ENCODE measurements at places on chromosomes 12 and 14.

DNA sequence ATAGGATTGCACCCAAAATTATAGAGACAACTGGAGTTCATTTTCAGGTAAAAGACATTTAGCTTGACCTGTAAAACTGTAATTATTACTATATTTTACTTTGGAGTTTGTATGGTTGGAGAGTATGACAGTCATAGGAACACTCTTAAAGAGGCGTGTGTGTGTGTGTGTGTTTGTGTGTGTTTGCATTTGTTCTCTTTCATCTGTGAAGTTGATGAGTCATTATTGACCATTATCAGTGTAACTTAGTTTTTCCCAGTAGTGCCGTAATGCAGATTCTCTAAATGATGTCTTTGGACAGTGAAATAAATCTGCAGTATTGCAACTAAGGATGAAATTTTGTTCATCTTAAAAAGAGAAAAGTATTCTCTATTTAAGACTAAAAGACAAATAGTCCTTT is 13.0 kb downstream of the WASHC4 start:
- DNase-seq: no peak

DNA sequence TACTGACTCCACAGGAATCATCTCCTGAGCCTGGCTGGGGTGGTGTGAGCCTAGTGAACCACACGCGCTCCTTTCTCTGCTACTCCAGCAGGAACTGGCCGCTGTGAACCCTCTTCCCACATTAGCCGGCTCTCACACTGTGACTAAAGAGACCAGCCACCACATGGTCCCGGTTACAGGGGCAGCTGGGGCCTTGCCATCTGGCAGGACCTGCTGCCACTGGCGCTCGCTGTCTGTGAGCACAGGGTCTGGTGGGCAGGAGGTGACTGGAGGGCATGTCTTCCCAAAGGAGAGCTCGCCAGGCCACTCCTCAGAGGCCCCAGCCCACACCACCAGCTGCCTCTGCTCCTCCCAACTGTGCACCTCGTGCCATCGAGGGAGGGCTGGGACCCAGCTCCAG is 99.3 kb downstream of the SINHCAF start:
- no peak for DNase-seq

GRCh38 chr12:127761880-127762279 is 505.1 kb upstream of the TMEM132C start:
- no peak for DNase-seq

GRCh38 chr12:31835276-31835882 is 106.6 kb upstream of the AMN1 start:
- DNase-seq: no peak

- no peak for DNase-seq
These were observed 696 bp upstream of the GPHN start for GRCh38 chr14:66507181-66507721.

GRCh38 chr14:49614196-49614595 is 6.2 kb downstream of the RPL36AL start:
- DNase-seq: no peak

GRCh38 chr12:122811777-122812176 is 23.5 kb upstream of the HIP1R start:
- no peak for DNase-seq

DNA sequence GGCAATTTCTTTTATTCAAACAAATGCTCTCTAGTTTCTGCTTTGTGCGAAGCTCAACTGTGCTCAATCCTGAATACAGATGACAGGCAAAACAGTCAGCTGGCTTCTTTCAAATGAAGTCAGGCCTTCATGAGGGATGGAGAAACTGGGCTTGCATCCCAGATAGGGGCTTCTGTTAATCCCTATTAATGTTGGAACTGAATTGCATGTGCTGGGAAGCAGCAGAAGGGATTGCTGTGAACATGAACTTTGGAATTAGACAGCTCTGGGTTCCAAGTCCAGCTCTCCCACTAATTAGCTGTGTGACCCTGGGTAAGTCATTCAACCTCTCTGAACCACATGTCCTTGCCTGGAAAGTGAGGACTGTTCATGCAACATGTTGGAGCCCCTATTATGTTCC is 21.1 kb upstream of the CORO1C start:
- DNase-seq: no peak
